COLO829 (cell line): ENCODE measurements at places on chromosomes 16 and 17.

GRCh38 chr17:4301066-4301465, 37.3 kb upstream of the ANKFY1 start:
- peak; percentile 37 for DNase-seq

DNA sequence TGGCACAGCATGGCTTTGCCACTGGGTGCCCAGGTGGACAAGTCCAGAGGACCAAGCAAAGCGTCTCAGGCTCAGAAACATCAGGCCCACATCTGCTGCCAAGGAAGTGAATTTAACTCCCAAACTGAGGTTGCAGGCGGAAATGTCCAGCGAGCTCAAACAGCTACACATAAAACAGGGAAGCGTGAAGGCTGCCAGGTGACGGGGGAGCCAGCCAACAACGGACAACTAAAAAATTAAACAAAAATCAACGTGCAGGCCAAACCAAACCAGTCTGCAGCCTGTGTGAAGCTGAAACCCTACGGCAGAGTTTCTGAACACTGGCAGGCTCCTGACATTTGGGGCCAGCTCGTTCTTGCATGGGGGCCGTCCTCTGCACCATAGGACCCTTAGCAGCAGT, 2.5 kb downstream of the TK1 start:
- DNase-seq = no peak

DNA sequence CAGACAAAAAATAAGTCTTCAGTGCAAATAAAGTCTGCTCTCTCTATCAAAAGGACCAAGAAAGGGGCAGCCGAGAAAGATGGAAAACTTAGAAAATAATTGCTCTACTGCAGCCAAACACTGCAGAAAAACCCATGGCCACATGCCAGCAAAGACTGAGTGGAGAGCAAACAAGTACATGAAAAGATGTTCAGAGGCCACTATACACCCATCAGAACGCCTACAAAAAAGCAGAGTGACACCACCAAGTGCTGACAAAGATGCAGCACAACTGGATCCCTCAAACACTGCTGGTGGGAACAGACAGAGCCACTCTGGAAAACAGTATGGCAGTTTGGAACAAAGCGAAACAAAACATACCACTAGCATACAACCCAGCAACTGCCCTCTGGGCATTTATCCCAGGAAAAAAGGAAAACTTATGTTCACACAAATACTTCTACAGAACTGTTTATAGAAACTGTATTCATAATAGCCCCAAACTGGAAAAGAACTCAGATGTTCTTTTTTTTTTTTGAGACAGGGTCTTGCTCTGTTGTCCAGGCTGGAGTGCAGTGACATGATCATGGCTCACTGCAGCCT, 36.7 kb downstream of the KIAA0753 start:
- DNase-seq = peak; percentile 11

- peak; percentile 45 for DNase-seq
Observed at GRCh38 chr17:266701-267667, 85.5 kb upstream of the DOC2B start.

- DNase-seq = no peak
Observed at GRCh38 chr17:16322636-16323035, 30.6 kb downstream of the CENPV start.
